Spinal cord (tissue), 10 donors: ENCODE measurements at places on chromosomes 1 and 21. TPM values are rescaled to one million over a fixed set of nuclear protein-coding genes. Genes with fewer than 3 reads are reported as not detected.

- peak overlapping the region; percentile 57 for H3K4me3 ChIP-seq
- peak overlapping the region; percentile 52 for H3K27ac ChIP-seq
- H3K36me3 ChIP-seq, result peaks cover 26% of the 10 kb centered on the region
- H3K27me3 ChIP-seq, result no peaks in the 10 kb centered on the region
Measured at GRCh38 chr21:46325073-46325912, 1.3 kb downstream of the PCNT start.

DNA sequence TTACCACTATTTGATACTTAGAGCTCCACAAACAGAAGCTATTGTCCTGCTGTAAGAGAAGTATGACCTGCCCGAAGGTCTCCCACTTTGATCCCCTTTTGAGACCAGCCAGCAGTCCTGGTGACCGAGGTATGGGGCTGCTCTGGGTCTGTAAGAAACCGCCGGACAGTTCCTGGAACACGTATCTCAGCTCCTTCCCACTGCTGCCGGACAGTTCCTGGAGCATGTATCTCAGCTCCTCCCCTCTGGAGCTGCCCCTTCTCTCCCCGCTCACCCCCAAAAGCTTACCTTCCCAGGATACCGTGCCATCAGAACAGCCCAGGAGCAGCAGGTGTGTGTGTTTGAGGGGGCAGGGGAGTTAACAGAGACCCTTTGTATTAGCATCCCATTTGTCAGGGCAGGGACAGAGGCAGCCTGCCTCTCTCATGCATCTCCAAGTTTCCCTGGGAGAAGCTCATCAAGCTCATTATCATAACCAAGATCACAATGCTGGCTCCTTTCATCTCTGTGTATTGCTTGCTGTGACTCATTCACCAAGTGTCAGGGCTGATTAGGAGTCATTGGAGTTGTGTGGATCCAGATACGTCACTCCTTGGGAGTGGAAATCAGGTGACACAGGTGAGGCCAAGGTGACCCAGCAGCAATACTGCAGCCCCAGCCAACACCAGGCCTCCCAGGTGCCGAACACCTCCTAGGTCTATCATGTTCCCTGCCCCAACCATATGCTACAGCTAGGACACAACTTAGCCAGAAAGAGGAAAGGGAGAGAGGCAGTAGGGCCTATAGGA is 25.3 kb downstream of the OPTC start:
- H3K27ac ChIP-seq, result no peak overlapping the region
- no peak for DNase-seq
- no peak overlapping the region for H3K4me3 ChIP-seq
- H3K27me3 ChIP-seq, result peaks cover 2% of the 10 kb centered on the region
- H3K36me3 ChIP-seq, result no peaks in the 10 kb centered on the region

DNA sequence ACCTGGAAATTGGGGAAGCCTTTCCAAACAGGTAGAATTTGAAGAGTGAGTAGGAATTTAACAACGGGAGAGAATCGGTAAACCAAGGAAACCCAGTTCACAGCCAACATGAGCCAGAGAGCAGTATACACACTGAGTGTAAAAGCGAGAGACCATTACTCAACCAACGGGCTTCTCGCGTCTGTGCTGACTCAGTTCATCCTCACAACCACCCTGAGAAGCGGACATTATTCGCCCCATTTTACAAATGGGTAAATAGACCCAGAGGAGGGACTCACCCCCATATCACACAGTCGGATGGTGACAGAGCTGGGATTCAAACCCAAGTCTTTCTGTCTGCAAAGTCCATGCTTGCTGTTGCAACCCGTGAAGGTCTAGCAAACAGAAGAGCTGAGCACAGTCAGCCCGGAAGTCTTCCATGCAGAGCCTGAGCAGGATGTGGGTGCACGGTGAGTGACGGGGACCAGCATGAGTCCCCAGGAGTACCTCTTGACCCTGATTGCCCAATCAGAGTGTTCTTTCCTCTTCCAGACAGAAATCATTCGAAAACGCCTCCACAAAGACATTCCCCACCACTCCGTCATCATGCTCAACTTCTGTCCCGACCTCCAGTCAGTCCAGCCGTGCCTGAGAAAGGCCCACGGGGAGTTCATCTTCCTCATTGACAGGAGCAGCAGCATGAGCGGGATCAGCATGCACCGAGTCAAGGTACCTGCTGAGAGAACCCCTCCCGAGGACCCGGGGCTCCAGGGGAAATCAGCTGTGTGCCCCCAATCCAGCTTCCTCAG is 32.3 kb downstream of the VWA5B1 start:
- no peaks in the 10 kb centered on the region for H3K36me3 ChIP-seq
- no peak overlapping the region for H3K4me3 ChIP-seq
- no peaks in the 10 kb centered on the region for H3K27me3 ChIP-seq
- DNase-seq, result no peak
- peaks cover 15% of the 10 kb centered on the region for H3K4me1 ChIP-seq
- no peak overlapping the region for H3K27ac ChIP-seq

- DNase-seq, result no peak
- H3K4me1 ChIP-seq, result peaks cover 85% of the 10 kb centered on the region
- H3K27me3 ChIP-seq, result no peaks in the 10 kb centered on the region
- peak overlapping the region; percentile 93 for H3K27ac ChIP-seq
- H3K36me3 ChIP-seq, result peaks cover 21% of the 10 kb centered on the region
Measured at GRCh38 chr1:2135941-2136340, 58.6 kb downstream of the FAAP20 start.

DNA sequence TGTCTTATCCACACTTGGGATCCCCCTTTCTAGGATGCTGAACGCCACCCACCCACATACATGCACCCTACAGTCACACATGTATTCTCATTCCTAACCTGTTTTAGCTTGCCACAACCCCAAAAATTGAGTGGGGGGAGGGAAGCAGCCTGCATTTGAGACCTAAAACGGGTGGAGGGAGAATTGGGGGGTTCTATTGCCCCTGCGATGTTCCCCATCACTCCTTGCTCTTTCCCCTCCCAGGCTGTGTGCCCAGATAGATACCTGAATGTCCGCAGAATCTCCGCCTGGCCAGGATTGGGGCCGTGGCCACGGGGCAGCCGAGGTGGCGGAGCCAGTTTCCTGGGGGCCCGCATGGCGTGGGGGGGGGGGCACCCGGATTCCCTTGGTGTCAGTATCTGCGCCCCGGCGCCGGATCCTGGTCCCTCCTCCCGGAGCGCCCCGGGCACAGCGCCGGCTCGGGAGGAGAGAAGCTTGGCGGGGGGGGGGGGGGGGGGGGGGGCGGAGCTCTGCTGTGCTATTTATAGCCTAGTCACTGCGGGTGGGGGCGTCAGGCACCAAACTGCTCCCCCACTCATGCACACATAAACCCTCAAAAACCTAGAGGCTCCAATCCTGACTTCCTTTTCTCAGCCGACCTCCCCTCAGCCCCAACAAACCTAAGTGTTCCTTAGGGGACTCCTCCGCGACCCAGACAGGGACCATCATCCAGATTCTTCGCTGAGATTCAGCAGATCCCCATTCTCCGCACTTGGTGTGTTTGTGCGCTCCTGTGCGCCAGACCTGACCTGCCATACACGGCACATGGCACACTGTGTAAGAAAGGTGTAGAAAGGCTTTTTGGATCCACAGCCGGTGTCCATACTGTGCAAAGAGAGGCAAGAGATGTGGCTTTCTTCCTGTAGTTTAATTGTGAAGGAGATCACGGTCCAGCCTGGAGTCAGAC is 1.9 kb downstream of the ANKRD34A start:
- peak overlapping the region; percentile 93 for H3K4me3 ChIP-seq
- peak overlapping the region; percentile 96 for H3K27ac ChIP-seq
- DNase-seq, result peak; percentile 79
- H3K4me1 ChIP-seq, result peaks cover 42% of the 10 kb centered on the region
- H3K36me3 ChIP-seq, result no peaks in the 10 kb centered on the region
- no peaks in the 10 kb centered on the region for H3K27me3 ChIP-seq

Gene HSD11B1
- 0.22 TPM for total RNA-seq

Gene UBASH3A
- total RNA-seq, result not detected

Gene AMY1C
- not detected for total RNA-seq

Gene TMCC2
- 20.2 TPM for total RNA-seq

Gene FAM72D
- 1.6 TPM for total RNA-seq

Gene VANGL2
- total RNA-seq, result 9.1 TPM
